ENCODE measurements at places on chromosomes 11 and 22.

- no peak for DNase-seq
These were observed 19.2 kb upstream of the APOBEC3A start for GRCh38 chr22:38938221-38938620.

GRCh38 chr11:36564376-36565030 lies 3.3 kb upstream of the RAG1 start:
- DNase-seq, result peak; percentile 10

DNA sequence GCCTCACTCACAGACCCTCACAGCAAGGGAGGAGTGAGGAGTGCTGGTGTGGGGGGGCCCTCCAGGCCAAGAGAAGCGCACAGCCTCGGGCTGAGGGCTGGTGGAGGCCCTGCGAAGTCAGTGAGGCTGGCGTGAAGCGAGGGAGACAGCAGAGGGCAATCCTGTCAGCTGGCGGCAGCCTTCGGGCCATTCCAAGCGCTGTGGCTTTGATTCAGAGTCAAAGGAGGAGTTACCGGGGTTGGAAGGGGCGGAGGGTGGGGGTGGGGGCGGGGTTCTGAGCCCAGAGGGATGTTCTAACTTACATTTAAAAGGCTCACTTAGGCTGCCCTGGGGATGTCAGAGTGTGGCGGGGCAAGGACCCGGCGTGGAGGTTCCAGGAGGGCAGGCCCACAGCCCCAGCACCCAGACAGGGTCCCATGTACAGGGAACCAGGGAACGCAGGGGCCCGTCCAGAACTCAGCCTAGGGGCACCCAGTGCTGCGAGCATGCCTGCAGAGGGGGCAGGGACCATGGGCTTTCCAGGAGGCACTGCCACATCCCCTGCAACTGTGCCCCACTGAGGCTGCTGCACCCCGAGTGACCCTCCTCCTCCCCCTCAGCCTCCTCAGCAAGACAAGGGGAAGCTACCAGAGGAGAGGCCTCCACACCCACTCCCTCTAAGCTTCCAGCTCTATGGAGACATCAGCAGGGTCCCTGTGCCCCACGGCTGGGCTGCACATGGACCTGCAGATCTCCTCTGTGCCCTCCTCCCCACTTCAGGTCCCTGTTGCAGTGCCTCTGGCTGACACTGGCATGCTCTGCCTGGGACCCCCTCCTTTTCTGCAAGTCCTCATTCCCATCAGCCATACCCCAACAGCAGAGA lies 39.7 kb upstream of the TTLL12 start:
- no peak for DNase-seq

GRCh38 chr11:62553080-62553838 lies 6.7 kb upstream of the AHNAK start:
- peak; percentile 95 for DNase-seq

Measured in MG63 (cell line).